Esophagus squamous epithelium (tissue), 5 donors: ENCODE measurements at places on chromosomes 16 and 17.

- DNase-seq: no peak
Measured at GRCh38 chr16:49924078-49924477, 68.2 kb upstream of the ZNF423 start.

GRCh38 chr16:30842971-30843370, 50.9 kb downstream of the BCL7C start:
- DNase-seq: no peak

DNA sequence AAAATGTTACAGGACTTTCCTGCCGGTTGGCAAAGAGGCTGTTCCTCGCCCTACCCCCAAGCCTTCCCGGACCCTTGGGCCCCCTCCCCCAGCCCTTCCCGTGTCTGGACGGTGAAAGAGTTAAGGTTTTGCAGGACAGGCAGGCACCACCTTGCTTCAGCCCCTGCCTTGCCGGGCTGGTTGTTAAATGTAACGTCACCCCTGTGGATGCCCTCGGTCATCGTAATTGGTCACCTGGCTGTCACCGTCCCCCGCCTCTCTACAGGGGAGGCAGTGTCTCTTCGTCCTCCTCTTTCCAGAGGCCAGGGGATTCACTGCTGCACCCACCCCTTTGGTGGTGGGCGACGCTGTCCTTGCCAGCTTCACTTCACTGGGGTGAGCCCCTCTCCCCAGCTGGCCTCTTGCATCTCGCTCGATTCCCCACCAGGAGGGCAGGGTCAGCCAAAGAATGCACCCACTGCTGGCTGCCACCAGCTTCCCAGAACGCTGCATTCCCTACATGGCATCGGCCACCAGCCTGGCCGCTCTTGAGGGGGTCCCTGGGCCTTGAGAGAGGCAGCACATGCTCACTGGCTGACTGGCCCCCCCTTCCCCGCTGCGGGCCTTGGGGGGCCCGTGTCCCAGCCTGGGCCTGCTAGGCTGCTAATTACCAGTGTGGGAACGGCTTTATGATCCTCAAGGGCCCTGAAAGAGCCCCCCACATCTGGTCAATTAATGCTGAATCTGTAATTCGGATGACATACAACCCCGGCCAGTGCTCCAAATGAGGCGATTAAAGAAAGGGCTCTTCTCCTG, 25.2 kb upstream of the GSE1 start:
- no peak for DNase-seq

GRCh38 chr16:8237452-8237851, 352.9 kb downstream of the TMEM114 start:
- DNase-seq: no peak

DNA sequence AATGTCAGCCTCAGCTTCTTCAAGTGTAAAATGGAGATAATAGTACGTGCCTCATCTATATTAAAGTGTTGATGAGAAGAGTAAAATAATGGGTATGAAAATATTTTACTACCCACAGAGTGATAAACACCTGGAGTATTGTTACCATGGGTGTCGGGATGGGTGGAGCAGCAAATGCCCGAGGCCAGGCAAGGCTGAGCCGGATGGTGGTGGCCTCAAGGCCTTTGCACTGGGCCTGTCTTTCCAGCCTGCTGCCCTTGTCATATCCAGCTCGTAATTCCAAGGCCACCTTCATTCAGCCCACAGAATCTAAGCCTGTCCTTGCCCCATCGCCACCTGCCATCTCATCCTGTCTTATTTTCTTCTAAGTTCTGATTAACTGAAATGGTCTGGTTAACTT, 49.4 kb downstream of the SNX29 start:
- no peak for DNase-seq

DNA sequence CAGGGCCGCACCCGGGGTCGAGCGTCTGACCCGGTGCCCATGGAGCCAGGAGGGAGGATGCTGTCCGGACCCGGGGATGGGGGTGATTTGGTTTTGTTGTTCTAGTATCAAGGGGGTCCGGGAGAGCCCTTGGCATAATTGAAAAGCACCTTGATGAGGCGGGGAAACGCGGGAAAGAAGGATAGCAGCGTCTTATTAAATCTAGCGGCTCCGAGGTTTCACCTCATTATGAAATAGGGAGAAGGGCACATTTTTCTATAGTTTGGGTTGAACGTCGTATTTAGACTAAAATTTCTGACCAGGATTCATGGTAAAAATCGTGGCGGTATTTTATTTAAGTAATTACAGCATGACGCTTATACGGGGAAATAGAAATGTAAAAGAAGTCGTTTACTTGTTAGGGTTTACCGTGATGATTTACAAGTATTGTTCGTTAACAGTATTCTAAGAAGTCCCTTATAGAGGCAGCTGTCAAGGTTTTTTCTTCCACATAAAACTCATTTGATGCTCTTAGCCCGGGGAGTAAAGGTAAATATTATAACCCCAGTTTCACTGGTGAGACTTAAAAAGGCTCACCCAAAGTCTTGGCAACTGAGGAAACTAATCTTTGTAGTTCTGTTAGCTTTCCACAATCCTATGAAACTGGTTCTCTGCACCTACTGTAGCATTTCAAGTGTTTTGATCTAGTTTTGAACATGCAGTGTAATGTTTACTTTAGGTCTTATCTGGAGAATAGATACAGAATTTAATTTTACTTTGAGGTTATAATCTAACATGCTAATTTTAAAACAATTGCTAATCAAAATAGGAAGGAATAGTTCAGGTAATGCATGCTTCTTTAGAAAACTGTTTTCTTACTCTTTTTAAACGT, 756 bp downstream of the LUC7L3 start:
- DNase-seq: no peak

- no peak for DNase-seq
Measured at GRCh38 chr17:6567528-6568183, 11.3 kb upstream of the PITPNM3 start.

DNA sequence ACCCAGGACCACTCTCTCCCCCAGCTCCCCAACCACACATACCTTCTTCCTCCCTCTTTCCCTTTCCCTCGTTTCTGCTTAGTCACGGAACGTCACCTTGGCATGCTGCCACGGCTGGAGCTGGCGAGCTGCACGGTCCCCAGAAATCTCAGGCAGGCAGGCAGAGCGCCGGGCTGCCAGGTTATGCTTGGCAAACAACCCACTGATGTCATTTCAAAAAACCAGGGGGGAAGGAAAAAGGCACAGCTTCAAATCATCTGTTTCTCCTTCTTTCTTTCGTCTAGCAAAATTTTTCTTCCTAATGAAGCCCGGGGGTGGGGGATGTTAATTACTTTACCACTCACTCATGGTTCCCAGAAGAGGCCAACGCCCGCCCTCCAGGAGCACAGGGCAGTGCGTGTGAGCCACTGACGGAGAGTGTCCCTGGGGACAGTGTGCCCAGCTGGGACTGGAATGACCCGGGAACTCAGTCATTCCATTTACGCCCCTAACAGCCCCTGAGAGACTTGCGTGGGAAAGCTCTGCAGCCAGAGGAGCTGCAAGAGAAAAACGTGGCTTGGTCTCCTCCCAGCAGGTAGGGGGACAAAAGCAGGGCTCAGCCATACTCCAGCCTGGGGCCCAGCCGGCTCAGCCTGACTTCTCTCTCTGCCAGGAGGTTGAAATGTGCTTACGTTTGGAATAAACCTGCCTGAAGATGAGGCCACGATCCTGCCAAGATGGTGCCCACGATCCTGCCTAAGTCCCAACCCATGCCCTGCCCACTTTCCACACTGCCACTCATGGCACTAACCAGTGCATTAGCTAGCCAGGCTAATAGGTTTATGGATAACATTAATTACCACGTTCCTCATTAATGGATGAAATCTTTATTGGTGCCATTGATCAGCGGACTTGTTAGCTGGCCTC, 198.9 kb downstream of the ZFHX3 start:
- no peak for DNase-seq

DNA sequence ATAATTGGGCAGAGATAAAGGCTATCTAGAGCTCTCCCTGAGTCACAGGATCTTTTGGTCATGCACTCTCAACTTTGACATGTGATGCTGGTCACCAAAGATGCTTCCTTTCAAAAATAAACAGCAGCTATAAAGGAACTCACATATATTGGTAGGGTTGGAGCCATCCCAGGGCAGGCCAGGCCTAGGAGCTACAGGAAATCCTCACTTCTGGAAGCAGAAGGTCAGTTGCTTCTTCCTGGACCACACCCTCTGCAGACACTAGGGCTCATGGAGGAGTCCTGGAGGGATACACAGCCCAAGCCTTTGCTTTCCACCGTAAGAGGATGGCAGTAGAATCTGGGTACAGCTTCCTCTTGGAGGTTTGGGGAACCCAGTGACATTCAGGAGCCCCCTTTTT, 24.6 kb downstream of the SOST start:
- DNase-seq: no peak
